ENCODE measurements at places on chromosomes 3 and 15.

DNA sequence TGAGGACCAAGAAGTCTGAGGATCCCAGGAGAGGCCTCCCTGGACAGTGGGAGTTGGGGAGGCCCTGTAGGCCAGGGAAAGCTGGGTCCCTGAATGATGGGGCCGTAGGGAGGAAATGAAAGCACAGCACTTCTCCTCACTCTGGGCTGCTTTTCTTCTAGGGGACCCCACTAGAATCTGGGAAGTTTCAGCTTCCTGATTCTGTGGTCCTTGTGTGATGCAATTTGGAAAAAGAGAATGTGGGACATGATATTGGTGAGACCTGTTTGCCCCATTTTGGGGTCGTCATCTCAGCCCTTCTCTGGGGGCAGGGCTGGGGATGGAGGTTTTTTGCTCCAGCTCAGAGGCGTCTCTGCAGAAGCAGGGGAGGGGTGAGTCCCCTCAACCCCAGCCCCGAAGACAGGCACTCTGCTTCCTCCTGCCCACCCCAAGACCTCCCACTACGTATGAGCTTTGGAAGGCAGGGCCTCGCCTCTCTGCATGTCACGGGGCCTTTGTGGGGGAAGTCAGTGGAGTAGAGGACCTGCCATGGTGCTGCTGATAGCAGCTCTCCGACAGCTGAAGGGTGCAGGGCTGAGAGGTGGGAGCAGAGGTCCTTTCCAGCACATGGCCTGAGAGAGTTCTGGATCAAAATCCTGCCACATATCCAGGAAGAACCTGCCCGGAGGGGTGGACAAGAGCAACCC, 1.5 kb upstream of the SNX22 start:
- peak; percentile 74 for DNase-seq

DNA sequence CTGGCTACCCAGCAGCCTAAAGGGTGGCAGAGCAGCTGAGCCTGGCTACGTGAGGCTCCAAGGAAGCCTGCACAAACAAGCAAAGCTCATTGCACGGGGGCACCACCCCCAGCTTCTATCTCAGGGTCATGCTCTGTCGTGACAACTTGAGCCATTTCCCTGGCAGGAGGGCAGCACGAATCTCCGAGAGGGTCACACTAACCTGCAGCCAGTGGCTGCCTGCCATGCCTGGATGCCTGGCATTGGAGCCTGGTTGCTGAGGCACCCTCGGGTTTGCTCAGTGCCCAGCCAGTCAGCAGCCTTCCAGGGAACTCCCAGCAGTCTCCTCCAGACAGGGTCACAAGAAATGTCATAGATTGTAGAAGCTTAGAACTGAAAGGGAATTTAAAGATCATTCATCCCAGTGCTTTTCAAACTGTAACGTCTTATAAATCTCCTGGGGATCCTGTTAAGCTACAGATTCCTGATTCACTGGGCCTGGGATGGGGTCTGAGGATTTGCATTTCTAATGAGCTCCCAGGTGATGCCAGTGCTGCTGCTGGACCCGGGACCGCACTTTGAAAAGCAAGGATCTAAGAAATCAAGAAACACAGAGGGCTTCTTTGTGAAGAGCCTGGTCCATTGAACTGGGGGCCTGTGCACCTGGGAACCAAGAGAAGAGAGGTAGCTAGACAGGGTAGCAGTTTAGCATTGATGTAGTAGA, 48.4 kb downstream of the TMEM266 start:
- DNase-seq: no peak

DNA sequence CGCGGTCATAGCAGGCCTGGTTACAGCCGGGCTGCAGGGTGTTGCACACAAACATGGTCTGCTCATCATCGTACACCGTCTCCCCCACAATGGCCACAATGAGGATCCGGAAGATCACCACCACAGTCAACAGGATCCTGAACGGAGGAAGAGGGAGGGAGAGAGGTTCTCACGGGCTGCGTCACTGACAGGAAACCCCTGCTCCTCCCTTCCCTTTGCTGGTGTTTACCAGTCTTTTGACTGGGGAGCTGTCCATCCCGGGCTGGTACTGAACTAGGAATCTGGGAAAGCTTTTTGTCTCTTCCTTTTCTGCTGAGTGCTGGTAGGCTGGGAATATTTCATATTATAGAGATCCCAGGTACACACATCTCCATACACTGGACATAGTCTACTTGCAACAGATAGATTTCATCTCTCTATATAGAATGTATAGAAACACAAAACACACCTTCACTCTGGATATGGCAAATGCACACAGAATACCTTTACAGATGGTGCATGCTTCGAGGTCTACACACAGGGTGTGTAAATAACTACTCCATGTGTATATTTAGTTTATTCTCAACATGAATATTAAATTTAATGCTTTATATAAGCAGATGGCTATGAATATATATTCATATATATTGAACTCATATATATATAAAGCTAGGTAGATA, 1.4 kb downstream of the GJD2 start:
- DNase-seq: peak; percentile 48

GRCh38 chr3:186694288-186695032, 22.7 kb upstream of the KNG1 start:
- DNase-seq: no peak

DNA sequence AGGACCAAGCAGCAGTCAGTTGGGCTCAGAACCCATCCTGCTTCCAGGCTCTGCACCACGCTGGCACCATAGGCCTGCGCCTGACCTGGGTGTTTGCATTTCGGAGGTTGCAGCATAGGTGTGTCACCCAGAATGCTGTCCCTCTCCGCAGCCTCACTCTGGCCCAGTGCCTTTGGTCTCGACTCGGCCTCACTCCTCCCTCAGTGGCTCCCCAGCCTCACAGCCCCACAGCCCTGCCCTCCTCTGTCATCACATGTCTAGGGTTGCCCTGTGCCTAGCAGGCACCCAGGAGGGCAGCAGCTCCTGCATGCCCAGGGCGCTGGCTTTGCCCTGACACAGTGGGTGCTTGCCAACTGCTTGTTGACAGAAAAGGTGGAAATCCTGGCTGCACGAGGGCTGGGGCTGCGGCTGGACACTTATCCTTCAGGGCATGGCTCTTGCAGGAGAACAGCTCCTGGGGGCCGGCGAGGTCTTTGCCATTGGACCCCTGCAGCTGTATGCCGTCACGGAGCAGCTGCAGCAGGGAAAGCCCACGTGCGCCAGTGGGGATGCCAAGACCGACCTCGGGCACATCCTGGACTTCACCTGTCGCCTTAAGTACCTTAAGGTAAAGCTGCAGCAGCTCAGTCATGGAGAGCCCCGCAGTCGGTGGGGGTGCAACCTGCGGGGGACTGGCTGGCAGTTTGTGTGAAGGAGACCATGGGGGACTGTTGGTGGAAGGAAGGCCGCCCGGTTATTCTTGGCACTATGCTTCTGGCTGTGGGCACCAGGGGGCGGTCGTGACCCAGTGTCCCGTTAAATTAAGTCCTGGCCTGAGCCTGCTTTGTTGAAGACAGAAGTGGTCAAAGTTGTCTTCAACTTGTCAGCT, 16.2 kb downstream of the NISCH start:
- DNase-seq: peak; percentile 81

Data from hematopoietic multipotent progenitor cell treated with erythropoietin and hydrocortisone succinate and interleukin-3 and kit ligand, for 6 days (in vitro differentiated cells).